ENCODE measurements at places on chromosomes 3 and 15.

DNA sequence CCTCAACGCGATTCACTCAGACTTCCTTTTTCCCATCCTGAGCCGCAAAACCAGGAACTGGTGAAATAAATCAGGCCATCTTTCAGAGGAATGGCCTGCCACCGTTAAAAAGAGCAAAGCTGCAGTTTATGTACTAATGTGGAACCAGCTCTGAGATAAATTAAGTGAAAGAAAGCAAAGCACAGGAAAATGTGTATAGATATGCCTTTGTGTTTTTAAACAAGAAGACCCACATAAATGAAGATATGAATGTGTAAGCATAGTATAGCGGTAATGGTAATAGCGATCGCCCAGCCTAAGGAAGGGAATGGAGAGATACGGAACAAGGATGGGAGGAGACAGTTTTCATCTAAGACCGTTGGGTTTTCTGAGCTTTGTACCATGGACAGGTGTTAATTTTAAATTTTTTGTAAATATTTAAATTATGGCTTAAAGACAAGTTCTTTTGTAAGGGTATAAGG, 30.8 kb upstream of the RPN1 start:
- DNase-seq: no peak

DNA sequence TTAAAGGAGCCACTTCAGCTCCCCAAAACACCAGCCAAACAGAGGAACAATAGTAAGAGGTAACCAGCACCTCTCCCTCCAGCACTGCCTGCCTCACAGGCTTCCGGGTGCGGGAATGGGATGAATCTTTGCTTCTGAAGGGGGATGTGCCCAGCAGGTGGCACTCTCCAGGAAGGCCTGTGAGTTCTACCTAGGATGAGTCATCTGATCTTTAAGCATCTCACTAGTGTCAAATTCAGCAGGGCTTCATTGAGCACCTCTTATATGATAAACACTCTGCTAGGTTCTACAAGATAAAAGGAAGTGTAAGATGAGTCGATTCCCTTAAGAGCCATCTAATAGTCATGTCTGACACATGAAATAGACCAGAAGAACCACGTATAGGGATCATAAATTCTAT, 237.4 kb upstream of the UMPS start:
- no peak for DNase-seq

DNA sequence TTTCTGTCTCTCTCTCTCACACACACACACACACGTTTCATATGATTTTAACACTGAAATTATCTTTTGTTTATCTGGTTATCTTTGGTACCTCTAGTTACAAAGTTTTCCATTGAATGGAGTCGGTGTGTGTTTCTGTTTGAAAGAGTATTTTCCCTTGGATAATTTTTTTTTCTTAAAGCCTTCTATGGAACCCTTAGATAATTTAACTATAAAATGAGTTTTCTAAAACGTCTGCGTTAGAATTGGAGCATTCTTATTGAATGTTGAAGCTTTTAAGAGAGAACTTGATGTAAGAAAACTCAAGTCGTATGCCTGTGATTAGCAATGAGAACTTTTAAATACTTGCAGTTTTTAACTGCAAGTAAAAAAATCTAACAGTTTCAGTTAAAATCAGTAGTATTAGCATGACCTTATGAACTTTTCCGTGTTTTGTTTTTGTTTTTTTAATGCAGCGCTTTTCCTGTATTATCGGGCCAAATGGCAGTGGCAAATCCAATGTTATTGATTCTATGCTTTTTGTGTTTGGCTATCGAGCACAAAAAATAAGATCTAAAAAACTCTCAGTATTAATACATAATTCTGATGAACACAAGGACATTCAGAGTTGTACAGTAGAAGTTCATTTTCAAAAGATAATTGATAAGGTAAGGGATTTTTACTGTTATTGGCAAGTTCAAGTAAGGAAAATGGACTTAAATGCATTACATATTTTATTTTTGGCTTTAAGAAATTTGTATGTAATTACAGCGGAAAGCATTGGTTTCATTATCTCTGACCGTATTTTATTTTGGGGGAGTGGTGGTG, 3.0 kb downstream of the SMC4 start:
- no peak for DNase-seq

GRCh38 chr3:62669161-62669560, 206.1 kb downstream of the CADPS start:
- DNase-seq: no peak

- no peak for DNase-seq
Observed at GRCh38 chr3:13332158-13332557, 88.0 kb downstream of the NUP210 start.

DNA sequence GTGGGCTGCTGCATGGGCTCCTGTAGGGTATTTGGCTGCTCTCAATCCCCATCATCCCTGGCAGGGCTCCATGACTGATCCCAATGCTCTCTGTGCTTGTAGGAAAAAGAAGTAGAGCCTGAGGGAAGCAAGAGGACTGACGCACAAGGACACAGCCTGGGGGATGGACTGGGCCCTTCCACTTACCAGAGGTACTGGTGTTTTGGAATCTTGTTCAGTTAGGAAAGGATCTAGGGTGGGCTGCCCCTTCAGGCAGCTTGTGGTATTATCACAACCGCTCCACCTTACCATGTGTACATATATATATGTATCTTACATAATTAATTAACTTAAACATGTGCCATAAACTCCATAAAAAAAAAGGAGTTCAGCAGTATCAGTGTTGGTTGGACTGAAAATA, 1.3 kb downstream of the SLC28A2 start:
- no peak for DNase-seq

- DNase-seq: no peak
Observed at GRCh38 chr3:169694117-169694516, 30.6 kb upstream of the MECOM start.

- DNase-seq: no peak
Observed at GRCh38 chr3:156649681-156650080, 24.7 kb upstream of the TIPARP start.

DNA sequence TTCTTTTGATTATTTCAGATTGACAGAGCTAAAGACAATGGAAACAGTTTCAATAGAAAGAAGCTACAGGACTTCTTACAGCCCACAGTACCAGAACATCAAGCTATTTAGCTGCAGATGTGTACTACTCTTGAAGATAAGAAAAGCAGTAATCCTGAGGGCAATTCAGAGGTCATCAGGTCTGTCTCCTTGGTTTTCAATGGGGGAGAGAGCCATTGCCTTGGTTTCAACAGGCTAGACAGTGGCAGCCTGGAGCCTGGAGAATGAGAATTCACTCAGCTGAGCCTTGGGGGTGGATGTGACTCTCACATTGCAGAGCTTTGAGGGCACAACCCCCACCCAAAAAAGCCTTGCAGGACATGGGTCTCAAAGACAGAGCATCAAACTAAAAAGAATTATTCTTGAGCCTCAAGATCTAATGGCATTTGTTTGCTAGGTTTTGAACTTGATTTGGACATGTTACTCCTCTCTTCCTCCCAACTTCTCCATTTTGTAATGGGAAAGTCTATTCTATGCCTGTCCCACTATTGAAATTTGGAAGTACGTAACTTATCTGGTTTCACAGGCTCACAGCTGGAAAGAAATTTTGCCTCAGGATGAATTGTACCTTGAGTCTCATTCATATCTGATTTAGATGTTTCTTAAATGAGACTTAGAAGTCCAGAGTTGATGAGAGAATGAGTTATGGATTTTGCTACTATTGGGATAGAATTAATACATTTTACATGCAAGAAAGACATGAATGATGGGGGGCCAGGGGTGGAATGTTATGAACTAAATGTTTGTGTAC, 36.9 kb downstream of the PLSCR1 start:
- no peak for DNase-seq

DNA sequence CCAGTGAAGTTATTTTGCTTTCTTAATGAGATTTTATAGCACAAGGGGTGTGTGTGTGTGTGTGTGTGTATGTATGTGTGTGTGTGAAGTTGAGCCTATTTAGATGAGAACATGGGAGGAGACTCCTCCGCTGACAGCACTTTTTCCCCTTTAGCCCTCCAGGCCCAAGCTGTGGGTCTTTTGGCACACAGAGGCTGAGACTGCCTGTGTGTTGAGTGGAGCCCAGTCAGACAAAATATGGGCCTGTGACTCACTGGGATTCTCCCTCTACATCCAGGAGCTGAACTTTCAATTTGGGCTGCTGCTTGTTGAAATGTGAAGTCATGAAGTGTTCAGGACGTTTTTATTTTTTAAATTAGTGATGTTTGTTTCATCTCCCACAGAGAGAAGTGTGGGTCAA, 108.0 kb downstream of the MFSD1 start:
- no peak for DNase-seq

DNA sequence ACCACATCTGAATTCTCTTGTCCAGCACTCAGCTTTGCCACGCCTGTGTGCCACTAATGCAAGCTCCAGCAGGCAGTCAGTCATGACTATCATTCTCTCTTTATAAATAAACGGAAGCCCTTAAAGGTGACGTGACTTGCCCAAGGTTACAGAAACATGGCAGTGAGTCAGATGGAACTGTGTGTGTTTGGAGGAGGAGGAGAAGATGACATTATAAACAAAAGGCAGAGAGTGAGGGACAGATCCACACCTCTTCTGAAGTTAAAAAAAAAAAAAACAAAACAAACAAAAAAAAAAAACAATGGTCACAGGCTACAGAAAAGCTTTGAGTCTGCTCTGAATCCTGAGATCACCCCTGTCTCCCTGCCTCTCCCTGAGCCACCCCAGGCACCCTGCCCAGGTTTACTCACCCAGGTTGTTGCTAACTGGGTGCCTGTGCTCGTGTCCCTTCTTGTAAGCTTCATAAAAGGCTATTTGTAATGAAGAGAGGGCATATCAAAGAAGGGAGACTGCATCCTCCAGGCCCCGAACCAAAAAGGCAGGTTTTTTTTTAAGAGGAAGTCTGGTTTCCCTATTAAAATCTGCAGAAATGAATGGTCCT, 119.7 kb upstream of the PHLDB2 start:
- DNase-seq: no peak

DNA sequence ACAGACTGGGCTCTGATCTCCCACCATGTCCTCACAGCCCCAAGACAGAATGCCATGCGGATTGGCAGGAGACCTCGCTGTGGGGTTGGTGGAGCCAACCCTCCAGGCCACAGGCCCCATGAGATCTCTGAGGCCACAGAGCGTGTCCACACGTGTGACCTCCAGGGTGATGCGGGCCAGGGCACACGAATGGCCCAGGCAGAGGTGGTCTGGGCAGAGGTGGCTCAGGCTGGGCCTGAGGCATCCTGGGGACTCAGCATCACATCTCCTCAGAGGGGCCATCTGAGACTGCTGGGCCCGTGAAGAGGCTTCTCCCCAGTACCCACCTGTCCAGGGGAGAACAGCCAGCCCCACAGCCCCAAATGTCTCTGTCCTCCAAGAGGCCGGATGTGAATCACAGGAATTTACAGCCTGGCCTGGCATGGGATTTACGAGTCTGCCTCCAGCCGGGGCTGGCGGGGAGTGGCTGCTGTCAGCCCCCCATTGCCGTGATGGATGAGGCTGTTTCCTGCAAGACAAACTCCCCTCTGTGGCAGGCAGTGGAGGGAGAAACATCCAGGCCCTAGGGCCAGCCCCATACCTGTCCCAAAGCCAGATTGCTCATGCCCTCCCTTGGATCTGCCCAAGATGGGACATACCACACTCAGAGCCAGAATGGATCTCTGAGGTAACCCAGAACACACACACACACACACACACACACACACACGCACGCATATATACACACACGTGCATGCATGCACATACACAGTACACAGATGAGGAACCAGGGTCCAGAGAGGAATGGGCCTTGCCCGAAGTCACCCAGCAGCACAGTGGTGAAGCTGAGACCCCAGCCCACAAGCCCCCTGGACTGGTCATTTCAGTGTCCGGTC, 208.3 kb downstream of the TBC1D2B start:
- DNase-seq: no peak

GRCh38 chr3:101077361-101078011, 84.3 kb upstream of the ABI3BP start:
- DNase-seq: no peak

- no peak for DNase-seq
Observed at GRCh38 chr3:76245073-76245472, 459.7 kb upstream of the ZNF717 start.

GRCh38 chr3:170553788-170554757, 31.8 kb downstream of the SLC7A14 start:
- DNase-seq: no peak

DNA sequence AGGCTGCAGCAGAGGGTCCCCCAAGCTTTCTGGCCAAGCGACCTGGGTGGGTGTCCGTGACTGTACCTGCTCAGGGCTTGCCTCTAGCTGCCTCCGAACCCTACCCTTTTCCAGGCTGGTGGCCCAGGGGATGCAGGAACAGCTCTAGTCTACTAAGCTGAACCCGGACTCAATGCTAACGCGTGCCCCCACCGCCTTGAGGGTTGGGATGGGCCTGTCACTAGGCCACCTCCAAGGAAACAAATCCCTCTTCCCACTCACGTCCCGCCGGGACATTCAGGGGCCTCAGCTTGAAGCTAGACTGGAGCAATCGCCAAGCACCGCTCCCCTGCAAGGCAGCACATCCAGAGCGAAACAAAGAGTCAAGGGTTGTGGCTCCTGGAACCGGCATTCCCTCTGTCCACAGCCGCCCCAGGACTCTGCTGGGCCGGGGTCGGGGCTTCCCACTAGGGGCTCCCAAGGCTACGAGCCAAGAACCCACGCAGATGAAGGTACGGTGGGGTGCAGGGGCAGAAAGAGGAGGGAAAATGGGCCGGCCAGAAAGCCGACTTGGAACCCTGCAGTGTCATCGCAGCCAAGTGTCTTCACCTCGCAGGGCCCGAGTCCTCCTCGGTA, 2.9 kb downstream of the FBXL22 start:
- DNase-seq: no peak

- DNase-seq: no peak
Observed at GRCh38 chr15:35702946-35703495, 157.1 kb upstream of the DPH6 start.

DNA sequence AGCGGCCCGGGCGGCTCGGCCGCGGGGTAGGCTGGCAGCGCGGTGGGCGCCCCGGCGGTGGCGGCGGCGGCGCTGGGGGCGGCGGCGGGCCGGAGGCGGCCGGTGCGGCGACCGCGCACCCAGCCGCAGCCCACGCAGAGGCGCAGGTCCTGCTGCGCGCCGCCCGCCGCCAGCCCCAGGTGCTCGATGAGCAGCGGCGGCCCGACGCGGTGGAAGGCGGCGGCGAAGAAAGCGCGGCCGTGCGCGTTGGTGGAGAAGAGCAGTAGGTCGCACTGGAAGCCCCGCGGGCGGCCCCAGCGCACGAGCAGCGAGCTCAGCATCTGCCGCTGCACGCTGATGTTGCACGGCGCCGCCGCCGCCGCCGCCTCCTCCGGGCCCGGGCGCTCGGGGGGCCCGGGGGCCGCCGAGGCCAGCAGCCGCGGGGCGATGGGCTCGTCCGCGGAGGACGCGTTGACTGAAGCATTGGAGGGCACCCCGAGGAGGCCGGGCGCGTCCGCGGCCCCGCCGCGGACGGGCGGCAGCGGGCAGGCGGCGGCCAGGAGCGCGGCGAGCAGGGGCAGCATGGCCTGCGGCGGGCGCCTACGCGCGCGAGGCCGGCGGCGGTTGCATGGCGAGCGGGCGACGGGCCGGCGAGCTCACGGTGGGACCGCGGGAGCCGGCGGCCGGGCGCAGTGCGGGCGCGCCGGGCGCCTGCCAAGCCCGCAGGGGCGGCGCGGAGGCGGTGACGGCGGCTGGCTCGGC, 452 bp downstream of the TMEM158 start:
- DNase-seq: no peak
